ENCODE measurements at places on chromosomes 3 and 15.

- DNase-seq: no peak
These were observed 74.1 kb downstream of the CMSS1 start for GRCh38 chr3:99891610-99892285.

DNA sequence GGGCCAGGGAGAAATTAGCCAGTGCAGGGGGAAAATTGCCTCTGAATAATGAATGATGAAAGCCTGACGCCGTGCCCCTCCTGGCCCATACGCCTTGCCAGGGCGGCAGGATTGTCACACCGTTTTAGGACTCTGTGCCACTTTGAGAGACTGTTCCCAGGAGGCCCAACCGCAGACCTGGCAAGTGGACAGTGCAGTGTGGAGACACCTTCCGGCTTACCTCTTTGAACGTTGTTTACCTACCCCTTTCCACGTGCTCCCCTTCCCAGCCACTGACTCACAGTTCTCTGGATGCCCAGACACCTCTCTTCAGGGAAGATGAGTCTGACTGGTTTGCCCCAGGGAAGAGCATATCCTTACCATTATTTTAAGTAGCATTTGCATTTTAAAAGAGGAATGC is 84.0 kb upstream of the PXYLP1 start:
- DNase-seq: no peak

GRCh38 chr3:14718539-14718938 is 43.6 kb downstream of the C3orf20 start:
- DNase-seq: no peak

DNA sequence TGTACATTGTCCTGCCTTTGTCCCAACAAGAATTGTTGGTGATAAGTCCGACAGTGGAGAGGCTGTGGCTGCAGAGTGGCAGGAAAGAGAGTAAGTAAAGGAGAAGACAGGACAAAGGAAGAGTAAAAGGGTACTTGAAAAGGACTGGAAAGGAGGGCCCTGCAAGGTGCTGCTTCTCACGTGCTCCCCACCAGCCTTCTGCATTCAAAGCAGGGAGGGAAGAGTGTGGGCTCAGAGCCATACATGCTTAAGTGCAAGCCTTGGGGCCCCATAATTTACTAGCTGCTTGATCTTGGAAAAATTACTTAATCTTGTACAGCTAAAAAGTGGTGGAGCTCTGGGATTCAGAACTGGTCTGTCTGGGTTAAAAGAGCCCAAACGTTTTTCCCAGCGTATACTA is 29.9 kb downstream of the MME start:
- DNase-seq: no peak

DNA sequence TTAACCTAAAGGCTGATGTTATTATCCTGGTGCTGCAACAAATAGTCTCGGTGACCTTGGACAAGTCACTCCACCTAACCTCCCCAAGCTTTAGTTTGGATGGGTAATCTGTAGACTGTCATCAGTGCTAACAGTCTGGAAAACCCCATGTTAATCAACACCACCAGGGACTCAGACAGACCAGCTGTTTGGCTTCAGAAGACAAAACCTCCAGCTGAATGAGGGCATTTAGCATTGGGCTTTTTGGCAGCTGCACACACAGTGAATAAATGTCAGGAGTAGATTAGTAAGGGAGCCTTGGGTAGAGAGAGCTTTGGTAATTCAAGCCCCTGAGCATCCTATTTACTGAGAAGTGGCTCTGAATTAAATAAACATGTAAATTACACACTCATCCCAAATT is 24.9 kb upstream of the C3orf80 start:
- no peak for DNase-seq

DNA sequence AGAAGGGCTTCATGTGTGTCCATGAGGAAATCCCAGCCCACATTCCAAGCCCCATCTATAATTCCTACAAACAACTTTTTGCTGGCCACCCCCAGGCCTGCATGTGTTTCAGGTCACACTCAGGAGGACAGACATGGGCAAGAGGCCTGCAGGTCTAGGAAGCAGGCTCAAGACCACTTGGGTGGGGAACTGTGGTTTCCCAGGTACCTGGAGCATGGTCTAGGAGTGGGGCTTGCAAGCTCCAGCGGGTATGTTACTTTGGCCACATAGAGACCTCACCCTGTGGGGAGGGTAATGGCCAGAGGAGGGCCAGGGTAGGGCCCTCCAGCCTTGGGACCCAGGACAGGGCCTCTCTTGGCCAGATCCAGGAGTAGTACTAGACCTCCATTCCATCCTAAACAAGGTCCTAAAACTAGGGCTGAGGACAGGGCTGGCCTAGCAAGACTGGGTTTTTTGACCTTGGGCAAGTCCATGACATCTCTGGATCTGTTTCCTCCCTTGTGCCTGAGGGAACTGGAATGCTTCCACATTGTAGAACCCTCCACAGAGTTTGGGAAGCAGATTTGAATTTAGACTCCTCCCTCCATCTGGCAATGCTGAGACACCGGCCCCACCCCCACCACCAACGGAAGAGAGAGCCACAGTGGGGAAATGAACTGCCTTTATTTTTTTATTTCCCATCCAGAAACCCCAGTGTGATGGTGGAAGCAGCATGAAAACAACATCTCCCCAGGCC is 22.3 kb downstream of the EAF1 start:
- no peak for DNase-seq

DNA sequence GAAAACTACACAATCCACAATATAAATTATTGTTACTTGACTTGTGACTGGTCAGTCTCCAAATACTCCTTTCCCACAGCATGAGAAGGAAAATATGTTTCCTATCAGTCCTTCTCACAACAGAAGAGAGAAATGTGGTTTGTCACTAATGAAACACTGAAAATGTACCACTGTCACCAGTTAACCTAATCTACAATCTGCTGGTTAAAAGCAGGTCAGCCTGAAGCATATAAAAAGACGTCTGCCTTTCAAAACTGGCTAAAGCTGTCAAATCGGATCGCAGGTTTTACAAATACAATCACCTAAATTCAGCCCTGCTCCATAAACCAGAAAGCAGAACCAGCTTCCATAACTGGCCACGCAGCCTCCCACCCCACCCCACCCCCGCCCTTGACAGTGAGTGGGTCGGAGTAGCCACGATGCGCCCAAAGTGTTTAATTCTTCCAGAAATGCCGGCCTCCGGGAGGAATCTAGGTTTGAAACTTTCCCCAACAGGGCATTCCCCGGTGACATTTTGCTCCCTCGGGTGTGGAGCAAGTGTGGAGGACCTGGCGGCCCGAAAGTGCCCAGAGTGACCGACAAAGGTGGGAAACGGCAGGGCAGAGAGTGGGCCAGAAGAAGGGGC is 682 bp downstream of the ETFA start:
- no peak for DNase-seq

GRCh38 chr3:149091983-149092382 is 5.7 kb upstream of the HLTF start:
- no peak for DNase-seq

DNA sequence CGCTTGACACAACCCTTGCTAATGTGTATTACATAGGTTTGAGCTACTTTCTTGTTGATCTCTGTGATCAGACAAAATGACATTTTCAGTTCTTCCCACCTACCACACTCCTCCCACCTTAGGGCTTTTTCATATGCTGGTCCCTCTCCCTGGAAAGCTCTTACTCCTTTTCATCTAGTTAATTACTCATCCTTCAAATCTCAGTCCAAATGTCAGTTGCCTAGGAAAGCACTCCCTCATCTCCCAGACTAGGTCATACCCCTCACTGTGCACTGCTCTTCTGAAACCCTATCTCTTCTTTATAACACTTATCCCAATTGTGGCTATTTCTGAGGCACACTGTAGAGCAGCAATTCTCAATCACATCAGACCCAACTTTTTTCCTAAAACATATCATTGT is 7.3 kb downstream of the ZNF106 start:
- no peak for DNase-seq

DNA sequence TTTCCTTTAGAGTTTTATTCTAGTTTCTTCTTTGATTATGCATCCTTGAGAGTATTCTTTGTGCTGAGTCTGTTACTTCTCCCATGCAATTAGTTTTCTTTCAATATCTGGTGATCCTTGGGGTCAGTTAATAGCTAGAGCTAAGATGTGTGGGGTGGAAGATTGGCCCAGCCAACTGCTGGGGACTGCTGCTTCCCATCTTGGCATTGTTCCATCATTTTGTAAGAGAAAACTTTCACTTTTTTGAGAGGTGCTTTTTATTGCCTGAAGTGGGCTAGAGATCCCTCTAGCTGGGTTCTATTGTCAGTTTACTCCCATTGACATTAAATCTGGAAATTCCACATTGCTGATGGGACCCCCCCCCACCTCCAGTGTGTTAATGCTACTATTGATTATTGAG is 15.4 kb downstream of the BCL2L10 start:
- DNase-seq: no peak

DNA sequence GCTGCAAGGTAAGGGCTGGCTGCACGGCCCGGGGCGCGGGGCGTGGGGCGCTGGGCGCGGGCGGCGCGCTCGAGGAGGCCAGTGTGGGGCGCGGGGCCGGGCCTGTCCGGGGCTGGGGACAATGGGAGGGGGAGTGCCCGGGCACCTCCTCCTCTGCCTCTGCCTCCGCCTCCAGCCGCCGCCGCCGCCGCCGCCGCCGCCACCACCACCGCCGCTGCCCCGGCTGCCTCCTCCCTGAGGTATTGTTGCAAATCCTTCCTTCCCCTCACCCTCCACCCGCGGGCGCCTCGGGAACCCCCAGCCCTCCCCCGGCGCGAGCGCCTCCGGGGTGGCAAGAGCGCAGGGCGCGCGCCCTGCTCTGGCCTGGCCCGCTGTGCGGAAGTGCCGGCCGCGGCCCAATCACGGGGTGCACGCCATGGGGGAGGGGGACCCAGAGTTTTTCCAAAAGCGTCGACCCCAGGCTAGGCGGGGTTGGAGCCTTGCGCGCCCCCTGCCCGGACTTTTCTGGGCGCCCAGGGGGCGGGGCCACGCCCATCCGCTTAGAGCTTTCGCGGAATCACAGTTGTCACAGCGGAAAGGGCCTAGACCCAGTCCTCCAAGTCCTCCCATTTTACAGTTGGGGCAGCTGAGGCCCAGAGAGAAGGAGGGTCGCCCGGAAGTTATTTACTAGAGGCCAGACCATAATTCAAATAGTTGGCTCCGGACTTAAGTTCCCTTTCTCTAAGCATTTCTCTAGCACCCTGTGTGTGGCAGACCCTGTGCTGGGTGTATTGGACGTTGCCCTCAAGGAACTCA is at the start of gene LPP:
Gene LPP, plus strand, starts transcription at position 144 of the 795 bp plus-strand sequence. CDS start 251,964 bp downstream, outside the sequence.
- peak; percentile 53 for DNase-seq

GRCh38 chr3:172859041-172859440 is 108.5 kb downstream of the ECT2 start:
- DNase-seq: no peak

DNA sequence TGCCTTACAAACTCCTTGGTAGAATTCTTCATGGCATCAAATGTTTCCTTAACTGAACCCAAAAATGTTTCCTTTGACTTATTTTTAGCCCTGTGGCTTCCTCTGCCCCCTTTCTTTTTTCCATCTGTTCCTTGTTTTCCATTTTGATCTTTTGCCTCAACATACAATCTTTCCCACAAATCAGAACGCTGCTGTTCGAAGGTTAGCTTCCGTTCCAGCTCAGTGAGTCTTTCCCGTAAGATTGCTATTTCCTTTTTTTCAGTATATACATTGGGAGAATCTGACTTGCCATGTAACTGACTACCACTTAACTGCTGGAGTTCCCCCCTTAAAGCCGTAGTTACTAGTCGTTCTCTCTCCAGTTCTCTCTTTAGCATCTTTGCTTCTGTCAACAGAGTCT is 41.2 kb downstream of the PIGB start:
- no peak for DNase-seq

- no peak for DNase-seq
These were observed 554.8 kb downstream of the NAALADL2 start for GRCh38 chr3:175413926-175414325.

GRCh38 chr15:101318147-101318819 is 23.2 kb upstream of the SNRPA1 start:
- DNase-seq: no peak

- DNase-seq: no peak
These were observed 685.7 kb downstream of the MECOM start for GRCh38 chr3:168977716-168978374.

DNA sequence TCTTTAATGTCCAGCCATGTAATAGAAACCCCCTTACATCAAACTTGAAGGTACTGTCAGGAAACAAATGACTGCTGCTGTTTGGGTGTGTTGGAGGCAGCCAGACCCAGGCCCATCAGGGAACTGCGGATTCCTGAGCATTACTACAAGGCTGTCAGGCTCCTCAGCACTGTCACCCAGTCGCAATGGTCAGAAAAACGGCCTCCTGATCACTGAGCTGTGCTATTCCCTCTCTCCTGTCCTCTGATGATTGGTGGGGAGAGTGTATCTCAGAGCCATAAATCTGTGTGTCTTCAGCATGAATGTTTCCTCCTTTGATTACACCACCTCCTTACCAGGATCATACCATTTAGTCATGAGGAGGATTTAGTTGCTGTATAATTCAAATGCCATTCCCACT is 135.2 kb upstream of the GADL1 start:
- no peak for DNase-seq

DNA sequence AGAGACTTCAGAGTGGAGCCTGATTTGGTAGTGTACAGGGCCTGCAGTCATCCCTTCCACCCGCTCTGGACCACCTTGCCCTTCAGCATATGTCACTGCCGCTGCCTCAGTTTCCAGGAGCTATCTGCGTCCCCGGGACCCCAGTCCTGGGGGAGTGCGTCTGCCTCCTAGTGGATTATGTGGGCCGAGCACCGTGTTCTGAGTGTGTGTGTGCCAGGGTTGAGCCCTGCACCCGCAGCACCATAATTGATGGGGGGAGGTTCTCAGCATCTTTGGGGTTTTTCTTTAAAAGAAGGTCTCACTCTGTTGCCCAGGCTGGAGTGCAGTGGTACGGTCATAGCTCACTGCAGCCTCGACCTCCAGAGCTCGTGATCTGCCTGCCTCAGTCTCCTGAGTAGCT is 33.6 kb downstream of the CD276 start:
- DNase-seq: no peak

GRCh38 chr3:188137051-188137450 is 16.9 kb upstream of the LPP start:
- DNase-seq: no peak

GRCh38 chr15:93428150-93428549 is 339.1 kb upstream of the RGMA start:
- DNase-seq: no peak

DNA sequence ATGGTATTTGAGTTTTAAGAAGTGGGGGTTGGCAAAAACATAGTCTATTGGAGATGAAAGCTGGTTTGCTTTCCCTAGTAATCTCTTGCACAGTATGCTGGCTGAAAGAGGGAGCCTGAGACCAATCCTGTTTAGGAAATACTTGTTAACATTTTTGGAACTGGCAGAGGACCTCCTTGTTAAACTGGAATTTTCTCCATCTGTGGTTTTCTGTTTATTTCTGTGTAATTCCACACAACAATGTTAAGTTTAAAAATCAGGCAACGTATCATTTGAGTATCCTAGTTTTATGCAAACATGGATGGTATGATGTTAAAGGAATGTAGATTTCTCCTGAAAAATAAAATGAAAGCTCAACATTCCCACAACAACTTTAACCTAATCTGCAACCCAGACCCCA is 536.0 kb upstream of the TBL1XR1 start:
- no peak for DNase-seq

- no peak for DNase-seq
These were observed 141.2 kb downstream of the GMNC start for GRCh38 chr3:190721330-190721729.

Measured in fibroblast of skin of left biceps (primary cell).